ENCODE measurements at places on chromosomes 2 and 18.

DNA sequence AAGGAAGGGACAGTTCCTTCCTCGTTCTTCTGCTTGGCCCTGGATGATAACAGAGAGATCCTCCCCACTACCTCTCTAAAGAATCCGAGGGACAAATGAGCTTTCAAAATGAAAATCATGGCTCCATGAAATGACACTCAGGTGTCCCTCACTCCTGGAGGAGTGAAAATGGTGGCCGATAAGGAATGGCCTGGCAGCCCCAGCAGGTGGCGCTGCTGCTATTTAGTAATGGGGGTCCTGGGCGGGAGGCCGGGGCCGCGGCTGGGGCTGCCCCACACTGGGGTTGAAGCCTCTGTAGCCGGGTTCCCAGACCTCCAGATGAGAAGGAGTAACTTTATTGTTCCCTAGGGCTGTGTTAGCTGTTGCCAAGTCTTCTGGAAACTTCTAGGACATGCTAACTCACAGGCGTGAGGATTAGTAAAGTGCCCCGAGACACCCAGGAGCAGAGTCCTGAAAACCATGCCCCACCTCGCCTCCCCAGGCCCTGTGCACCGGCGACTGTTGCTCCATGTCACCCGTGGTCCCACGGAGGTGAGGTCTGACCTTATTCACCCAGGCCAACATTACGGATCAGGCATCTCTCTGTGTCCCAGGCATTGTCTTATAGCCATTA lies 138.0 kb downstream of the CTIF start:
- peak; percentile 59 for DNase-seq

DNA sequence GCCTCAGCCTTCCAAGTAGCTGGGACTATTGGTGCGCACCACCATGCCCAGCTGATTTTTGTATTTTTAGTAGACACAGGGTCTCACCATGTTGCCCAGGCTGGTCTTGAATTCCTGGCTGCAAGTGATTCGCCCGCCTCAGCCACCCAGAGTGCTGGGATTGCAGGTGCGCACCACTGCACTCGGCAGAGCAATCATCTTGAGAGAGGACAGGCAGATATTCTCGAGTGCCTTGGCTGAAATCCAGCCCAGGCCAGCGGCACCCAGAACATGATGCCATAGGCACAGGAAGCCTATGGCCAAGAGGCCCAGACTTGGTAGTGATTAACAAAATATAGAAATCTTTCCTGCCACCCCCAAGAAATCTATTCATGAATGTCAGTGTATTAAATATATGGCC lies 58.0 kb upstream of the PEX13 start:
- no peak for DNase-seq

DNA sequence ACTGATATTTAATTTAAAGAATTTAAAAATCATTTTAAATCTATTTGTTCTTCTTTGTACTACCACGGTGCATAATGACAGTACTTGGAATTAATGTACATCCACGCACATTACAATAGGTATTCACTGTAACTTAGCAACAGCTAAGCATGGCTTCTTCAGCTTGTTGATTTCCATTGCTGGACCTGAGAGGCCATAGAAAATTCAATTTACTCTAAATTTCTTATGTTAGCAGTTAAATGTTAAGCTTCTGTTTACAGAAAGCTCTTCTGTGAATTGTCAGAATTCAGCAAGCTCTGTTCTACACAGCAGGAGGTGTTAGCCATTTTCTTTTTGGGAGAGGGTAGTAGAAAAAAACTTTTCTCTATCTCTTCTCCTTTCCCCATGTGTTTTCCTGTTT lies 1149.3 kb upstream of the CDH2 start:
- no peak for DNase-seq

- no peak for DNase-seq
Observed at GRCh38 chr2:217886091-217886490, 116.7 kb downstream of the TNS1 start.

GRCh38 chr2:199743415-199744120 lies 107.4 kb downstream of the FTCDNL1 start:
- no peak for DNase-seq

DNA sequence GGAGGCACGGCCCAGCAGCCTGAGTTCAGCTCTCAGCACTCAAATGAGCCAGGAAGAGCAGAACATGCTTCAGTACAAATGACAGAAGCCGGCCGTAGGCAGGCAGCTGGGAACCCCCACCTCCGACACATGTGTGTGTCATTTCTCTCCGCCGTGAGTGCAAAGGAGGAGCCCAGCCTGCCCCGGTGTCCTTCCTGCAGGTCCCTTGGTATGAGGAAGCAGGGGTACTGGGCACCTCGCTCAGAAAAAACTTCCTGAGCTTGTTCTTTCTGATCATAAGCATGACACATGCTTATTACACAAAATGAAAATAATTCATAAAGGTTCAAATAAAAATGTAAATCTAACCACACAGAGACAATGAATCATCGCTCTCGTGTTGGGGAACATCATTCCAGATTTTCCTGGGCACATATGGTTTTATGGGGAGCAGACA lies 35.3 kb downstream of the KCNF1 start:
- DNase-seq: peak; percentile 20

GRCh38 chr2:58475756-58476155 lies 234.6 kb upstream of the FANCL start:
- DNase-seq: no peak

DNA sequence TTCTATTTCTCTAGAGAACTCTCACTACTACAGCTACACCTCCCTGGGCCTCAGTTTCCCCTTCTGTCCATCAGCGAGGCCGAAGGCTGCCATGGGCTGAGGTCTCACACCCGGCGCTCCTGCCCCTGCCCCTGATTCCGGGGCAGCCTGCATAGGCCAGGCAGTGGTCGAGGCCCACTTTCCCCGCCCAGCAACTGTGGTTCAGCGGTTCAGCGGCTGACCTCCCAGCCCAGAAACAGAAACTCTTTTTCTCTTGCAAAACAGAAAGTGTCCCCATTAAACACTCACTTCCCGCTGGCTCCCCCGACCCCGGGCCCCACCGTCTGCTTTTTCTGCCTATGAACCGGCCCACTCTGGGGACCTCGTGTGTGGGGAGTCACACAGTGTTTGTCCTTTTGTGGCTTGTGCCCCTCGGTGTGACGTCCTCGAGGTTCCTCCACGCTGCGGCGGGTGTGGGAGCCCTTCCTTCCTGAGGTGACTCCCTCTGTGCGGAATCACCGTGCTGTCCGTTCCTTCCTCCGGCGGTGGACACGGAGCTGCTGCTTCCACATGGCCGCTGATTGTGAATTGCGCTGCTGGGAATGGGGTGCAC lies 16.0 kb downstream of the PDCD1 start:
- no peak for DNase-seq

GRCh38 chr2:189287363-189287762 lies 107.8 kb upstream of the COL5A2 start:
- DNase-seq: no peak

GRCh38 chr2:165113414-165113813 lies 90.4 kb downstream of the SCN3A start:
- peak; percentile 11 for DNase-seq

GRCh38 chr2:69918401-69918800 lies 3.5 kb downstream of the MXD1 start:
- no peak for DNase-seq

GRCh38 chr18:74873629-74874028 lies 276.0 kb downstream of the ZNF407 start:
- DNase-seq: no peak

GRCh38 chr18:35481960-35482366 lies 15.8 kb downstream of the INO80C start:
- no peak for DNase-seq

GRCh38 chr18:770583-770961 lies 41.5 kb downstream of the YES1 start:
- no peak for DNase-seq

GRCh38 chr2:199704358-199705238 lies 146.4 kb downstream of the FTCDNL1 start:
- DNase-seq: peak; percentile 46

- DNase-seq: no peak
Observed at GRCh38 chr2:190380962-190381412, 27.2 kb upstream of the MFSD6 start.

GRCh38 chr2:69456950-69457445 lies 19.8 kb upstream of the NFU1 start:
- DNase-seq: no peak

- DNase-seq: no peak
Observed at GRCh38 chr18:74651327-74652128, 53.9 kb downstream of the ZNF407 start.

- no peak for DNase-seq
Observed at GRCh38 chr2:171709011-171709685, 21.9 kb downstream of the DYNC1I2 start.

DNA sequence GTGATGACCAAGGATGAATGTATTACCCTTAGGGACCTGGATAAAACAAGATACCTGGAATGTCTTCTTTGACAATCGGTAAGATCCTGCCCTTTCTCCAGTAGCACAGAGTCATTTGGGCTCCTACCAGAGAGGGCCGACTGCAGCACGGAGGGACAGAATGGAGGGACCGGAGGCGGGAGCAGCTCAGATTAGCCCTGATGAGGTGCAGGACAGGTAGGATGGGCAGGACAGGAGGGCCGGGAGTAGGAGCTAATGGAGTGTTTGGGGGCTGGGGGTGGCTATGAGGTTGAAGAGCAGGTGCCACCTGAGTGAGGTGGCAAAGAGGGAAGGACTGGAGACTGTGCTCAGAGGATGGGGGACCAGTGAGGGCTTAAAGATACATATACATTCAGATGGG lies 9.9 kb upstream of the PRELID3A start:
- DNase-seq: no peak

DNA sequence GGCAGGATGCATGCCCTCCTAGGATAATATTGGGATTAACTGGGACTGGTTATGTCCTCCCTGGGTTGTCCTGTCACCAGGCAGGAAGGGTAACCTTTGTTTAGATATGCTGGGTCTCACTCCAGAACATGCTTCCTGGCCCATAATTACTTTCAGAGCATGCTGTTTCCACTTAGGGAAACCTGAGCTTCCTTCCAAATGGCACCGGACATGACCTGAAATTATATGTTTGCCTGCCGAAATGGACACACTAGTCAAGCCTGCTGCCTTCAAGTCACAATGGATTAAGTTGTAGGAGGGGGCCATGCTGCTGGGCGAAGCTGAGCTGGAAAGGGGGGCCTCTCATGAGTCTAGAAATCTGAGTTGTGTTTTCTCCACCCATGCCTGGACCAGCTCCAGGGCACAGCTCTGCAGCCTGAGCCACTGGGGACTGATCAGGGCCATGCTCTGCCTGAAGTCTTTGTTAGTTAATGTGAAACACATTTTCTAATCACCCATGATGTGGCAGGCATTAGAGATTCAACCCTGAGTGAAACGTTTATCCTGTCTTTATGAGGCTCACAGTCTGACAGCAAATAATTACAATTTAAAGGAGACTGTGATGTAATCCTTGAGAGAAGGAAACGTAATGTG lies 273.3 kb downstream of the TNS1 start:
- DNase-seq: no peak

DNA sequence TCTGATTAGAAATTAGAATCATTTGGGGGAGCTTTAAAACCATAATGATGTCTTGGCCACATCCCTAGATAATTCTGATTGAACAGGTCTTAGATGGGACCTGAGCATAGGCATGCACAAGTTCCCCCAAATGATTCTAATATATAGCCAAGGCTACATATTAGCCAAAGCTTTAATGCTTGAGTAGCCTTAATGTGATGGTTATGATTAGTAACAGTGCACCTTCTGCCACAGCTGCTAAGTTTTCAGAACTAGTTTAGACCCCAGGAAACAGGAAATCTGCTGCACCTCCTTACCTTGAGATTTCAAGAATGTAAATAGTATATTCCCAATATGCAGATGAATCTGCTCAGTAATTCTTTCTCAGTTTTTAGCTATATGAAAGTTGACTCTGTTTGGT lies 119.8 kb downstream of the PTPN4 start:
- DNase-seq: no peak
